ENCODE measurements at places on chromosomes 5 and 9.

DNA sequence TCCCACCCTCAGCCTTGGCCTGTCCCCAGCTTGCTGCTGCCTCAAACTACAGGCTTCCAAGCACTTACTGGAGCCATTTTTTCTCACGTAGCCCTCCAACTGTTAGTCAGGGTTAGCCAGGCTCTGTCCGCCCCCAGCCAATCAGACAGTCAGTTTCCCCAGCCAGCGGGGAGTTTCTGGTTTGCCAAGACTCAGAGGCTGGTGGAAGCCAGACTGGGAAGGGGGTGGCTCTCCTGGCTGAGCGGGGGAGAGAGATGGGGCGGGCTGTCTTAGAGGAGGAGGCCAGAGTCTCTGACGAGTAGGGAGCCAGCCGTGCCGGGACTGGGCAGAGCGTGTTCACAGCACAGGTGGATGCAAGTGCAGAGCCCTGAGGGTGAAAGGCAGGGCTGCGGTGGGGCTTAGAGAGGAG lies 15.3 kb downstream of the PROP1 start:
- DNase-seq, result no peak

DNA sequence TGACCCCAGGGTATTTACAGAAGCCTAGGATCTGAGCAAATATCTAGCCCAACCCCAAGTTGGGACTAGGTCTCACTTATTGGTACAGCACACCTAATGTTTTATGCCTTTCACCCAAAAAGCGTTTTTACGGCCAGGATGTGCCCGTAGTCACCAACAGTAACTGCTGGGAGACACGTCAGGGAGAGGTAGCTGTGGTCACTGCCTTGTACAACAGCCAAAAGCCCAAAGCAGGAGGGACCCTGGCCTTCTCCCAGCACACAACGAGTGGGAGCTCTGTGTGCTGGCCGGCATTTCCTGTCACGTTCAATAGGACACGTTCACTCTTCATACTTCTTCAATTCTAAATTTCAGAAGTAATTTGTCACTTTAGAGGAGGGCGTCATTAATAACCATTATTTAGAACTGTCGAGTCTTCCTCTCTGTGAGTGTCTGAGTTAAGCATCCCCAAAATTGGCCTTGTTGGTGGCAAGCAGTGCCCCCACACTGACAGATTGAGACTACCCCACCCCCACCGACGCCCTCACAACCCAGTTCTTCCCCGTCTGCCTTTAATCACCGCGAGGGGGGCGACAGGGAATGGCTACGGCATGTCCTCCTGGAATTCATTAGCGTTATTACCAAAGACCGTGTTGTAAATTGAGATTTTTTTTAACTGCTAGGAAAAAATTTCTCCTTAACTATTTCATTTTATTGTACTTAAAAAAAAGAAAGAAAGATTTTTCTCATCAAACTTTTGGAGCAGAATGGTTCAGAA lies 80.7 kb downstream of the MVB12B start:
- no peak for DNase-seq

GRCh38 chr5:158780656-158781237 lies 319.0 kb downstream of the EBF1 start:
- DNase-seq, result no peak

DNA sequence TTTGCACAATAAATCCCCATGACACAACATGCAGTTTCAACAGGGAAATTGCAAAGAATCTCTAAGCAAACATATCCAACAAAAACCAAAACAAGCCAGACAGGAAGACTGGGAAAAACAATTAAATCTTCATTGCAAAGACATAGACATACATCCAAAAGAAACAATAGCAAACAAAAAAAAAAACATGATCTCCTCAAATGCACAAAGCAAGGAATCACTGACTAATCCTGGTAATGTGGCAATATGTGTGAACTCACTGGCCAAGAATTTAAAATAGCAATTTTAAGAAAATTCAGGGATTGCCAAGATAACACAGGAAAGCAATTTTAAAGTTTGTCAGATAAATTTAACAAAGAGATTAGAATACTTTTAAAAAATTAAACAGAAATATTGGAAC lies 520.1 kb upstream of the SMC2 start:
- DNase-seq, result no peak

DNA sequence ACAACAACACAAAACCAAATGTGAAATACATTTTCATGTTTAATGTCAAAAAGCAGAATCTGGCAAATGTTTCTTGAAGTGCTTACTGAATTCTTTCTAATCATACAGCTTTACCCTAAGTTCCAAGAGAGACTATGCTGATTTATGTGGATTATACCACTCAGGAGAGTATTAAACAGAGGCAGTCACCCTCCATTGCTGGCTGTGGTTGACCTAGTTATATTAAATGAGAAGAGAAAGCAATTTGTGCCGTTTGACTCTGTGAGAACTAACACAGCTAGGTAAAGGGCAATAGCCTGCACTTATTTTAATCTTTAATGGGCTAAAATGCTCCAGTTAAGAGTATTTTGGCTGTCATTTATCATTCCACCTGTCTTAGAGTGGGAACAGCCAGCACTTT lies 62.6 kb downstream of the ELL2 start:
- DNase-seq, result no peak

DNA sequence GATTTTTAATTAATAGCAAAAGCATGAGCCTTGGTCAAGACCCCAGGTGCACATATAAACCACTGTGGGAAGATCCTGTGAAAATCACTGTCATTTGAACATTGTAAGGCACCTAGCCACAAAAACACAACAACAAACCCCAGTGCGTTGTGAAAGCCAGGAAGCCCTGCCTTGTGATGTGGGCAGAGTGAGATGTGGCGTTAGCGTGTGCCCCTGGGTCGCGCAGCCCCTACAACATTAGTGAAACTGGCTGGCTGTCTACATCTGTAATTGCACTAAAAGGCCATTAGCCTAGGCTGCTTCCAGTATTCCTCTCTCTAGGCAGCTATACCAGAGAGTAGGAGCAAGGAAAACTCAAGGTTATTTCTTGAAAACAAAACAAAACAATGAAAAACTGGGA lies 21.1 kb upstream of the PDZD2 start:
- DNase-seq, result no peak

GRCh38 chr9:119963258-119963797 lies 594.1 kb upstream of the BRINP1 start:
- DNase-seq, result no peak

DNA sequence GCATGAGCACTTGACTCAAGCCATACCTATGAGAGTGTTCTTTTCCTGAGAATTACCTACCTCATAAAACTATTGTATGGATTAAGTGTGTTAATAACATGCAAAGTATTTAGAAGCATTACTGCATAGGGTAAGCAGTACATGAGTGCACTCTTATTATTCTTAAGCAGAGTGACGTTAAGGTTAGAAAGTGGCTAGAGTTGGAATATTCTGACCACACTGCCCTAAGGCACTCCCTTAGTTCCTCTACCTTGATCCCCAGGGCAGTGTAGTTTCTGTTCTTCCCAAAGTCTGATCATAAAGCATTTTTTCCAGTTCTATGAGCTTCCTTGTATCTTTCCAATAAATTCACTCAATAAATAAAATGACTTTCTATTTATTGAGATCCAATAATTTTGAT lies 189.2 kb downstream of the PCSK1 start:
- DNase-seq, result no peak

- DNase-seq, result no peak
These were observed 654.6 kb downstream of the MTRR start for GRCh38 chr5:8523501-8523900.

GRCh38 chr9:73841018-73841417 lies 656.1 kb upstream of the RORB start:
- no peak for DNase-seq

GRCh38 chr9:117887383-117887782 lies 183.2 kb downstream of the TLR4 start:
- DNase-seq, result no peak

GRCh38 chr5:53076014-53076583 lies 33.5 kb downstream of the MOCS2 start:
- DNase-seq, result no peak

DNA sequence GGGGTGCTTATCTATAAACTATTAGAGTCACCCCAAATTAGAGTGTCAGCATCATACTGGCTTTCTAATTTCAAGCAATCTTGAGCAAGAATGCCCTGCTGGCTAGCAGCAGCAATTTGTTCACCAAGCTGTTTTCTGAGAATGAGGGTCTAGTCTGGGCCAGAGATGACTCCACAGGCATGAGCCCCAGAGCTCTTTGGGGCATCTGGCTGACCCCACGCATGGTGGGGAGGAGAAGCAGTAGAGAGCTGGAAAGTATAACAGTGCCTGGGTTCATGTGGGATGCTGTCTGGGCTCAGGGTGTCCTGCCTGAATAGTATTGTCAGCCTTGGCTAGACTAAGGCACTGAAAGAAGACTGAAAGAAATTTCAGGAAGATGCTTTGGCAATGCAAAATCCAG lies 64.9 kb downstream of the C6 start:
- no peak for DNase-seq

DNA sequence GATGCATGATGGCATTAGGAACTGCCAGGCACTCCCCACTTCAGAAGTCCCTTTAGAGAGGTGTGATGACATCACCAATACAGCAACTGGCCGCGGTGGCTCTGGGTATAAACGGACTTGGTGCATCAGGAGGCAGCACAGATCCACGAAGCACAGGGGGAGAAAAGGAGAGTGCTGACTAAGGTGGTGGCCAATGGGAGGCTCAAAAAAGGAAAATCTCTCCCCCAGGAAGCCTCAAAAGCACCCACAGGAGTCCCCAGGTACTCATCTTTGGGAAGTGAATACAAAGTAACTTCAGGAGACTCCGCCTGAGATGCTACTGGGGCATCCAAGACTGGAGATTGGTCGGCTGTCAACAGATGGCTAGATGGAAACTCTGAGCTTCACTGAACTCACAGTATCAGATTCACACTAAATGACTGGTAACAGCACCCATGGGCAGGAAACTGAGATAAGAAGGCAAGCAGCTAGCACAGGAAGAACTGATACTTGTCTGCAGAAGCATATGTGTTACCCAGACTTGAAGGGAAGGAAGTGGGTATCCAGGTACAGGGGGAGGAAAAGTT lies 7.6 kb downstream of the TTC39B start:
- DNase-seq, result no peak

Data from midbrain (tissue), 1 donor.